T-cell (primary cell): ENCODE measurements at places on chromosomes 2 and 18. TPM values are rescaled to one million over a fixed set of nuclear protein-coding genes. Genes with fewer than 3 reads are reported as not detected.

REG3G gene
- total RNA-seq, result not detected

TGFA gene
- total RNA-seq, result 3.7 TPM

GRCh38 chr18:23106575-23106974 is 28.7 kb upstream of the CABLES1 start:
- DNase-seq, result no peak

DNA sequence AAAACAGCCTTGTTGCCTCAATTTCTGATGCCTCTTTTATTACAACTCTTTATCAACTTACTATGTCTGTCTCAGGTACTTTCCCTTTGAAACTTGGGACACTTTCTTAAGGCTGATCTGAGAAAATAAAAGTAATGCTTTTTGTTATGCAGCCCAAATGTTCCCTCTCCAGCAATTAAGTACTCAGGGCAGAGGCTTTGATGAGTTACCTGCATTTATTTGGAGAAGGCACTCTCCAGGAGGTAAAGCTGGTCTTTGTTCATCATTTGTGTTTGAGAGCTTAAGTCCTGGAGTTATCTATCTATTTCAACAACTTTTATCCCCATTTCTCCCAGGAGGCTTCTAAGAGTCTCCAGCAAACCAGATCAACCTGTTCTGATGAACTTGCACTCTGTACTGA is 259.2 kb downstream of the ASXL3 start:
- no peak for DNase-seq

GRCh38 chr2:29502460-29502911 is 387.3 kb downstream of the CLIP4 start:
- no peak for DNase-seq
